ENCODE measurements at places on chromosomes 12 and 14. TPM values are rescaled to one million over a fixed set of nuclear protein-coding genes. Genes with fewer than 3 reads are reported as not detected.

The NUAK1 gene
- 12.0 TPM for total RNA-seq

The TAS2R42 gene
- total RNA-seq: not detected

The TSPAN19 gene
- total RNA-seq: not detected

The ACOT6 gene
- total RNA-seq: not detected

The CKB gene
- 102 TPM for total RNA-seq

The LTA4H gene
- 99.4 TPM for total RNA-seq

The C14orf39 gene
- total RNA-seq: not detected

The KDM5A gene
- 17.0 TPM for total RNA-seq

The MSI1 gene
- total RNA-seq: 1.5 TPM

The AKAP3 gene
- total RNA-seq: 0.10 TPM

The HPD gene
- total RNA-seq: 1.3 TPM

The DDX24 gene
- total RNA-seq: 181 TPM

The GOLT1B gene
- 87.8 TPM for total RNA-seq

The PRR4 gene
- 1.5 TPM for total RNA-seq

The MANSC1 gene
- 4.8 TPM for total RNA-seq

The CALM1 gene
- 307 TPM for total RNA-seq

The ERC1 gene
- 16.3 TPM for total RNA-seq

The PHETA1 gene
- 8.9 TPM for total RNA-seq

The CD163 gene
- total RNA-seq: not detected

The RIMBP2 gene
- total RNA-seq: 0.01 TPM

The DPPA3 gene
- not detected for total RNA-seq

The CD69 gene
- not detected for total RNA-seq

The RNU4-1 gene
- not detected for total RNA-seq

The KRT6C gene
- not detected for total RNA-seq

The CEBPE gene
- total RNA-seq: not detected

The TMPRSS12 gene
- not detected for total RNA-seq

The TOMM20L gene
- not detected for total RNA-seq

The AQP2 gene
- total RNA-seq: not detected

The FAM234B gene
- total RNA-seq: 4.1 TPM

The KICS2 gene
- 7.8 TPM for total RNA-seq

The CISTR gene
- not detected for total RNA-seq

The AVPR1A gene
- total RNA-seq: not detected

The KCNJ8 gene
- total RNA-seq: 0.41 TPM
